ENCODE measurements at places on chromosomes 7 and 10. TPM values are rescaled to one million over a fixed set of nuclear protein-coding genes. Genes with fewer than 3 reads are reported as not detected.
A peak's percentile ranks its signal among the peaks of the same experiment; 100 is the strongest.

GRCh38 chr10:79386637-79387465 is 39.6 kb downstream of the PPIF start:
- DNase-seq: peak; percentile 57

GRCh38 chr7:1593091-1593866 is 23.4 kb upstream of the PSMG3 start:
- DNase-seq: no peak

DNA sequence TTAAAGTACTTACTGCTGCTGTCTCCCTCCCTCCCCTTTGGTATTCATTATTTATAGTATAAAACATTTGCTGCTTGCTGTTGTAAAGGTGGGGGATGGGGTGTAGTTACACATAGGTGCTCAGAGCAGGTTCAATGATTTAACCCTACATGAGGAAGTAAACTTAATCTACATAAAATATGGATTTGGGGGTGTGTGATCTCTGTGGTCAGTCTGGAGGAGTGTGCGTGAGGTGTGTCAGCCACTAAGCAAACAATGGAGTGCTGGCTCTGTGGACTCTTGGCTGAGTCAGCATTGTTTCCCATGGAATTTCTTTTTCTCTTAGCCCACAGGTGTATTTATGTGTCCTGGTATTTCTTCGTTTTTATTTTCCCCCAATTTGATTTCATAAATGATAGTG is 133.9 kb downstream of the AUTS2 start:
- no peak for DNase-seq

- DNase-seq: no peak
Observed at GRCh38 chr10:59674215-59674836, 35.3 kb downstream of the SLC16A9 start.

GRCh38 chr10:32095116-32095733 is 39.0 kb upstream of the KIF5B start:
- no peak for DNase-seq

DNA sequence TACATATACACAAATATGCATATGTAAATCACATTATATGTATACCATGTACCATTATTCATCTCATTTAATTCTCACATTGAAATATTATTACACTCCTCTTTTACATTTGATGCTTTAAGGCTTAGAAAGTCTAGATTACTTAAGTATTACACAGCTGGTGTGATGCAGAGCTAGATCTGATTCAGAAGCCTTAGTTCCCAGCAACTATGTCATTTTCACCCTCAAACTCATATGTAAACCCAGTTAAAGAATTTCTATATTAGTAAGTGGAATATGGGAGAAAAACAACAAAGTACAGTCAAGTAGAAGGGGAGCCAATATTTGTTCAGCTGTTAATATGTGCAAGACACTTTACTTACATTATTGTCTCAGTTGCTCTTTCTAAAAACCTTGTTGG is 74.3 kb upstream of the CSTF2T start:
- DNase-seq: no peak

DNA sequence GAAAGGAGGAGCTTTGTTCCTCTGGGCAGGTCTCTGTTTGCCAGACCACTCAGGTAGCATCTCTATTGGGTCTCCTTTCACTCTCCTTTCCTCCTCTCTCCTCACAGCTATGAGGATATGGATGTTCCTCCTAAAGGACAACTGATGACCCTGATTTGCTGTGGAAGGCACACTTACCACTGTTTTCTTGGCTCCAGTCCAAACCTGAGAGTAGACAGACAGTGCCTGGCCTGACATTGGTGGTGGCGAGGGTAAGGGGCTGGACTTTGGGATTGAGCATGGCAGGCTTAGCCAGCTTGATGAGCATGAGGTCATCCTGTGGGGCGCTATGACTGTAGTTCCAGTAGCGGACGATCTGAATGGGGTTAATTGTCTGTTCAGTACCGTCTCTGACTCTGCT is 3.6 kb downstream of the PRSS37 start:
- DNase-seq: no peak

GRCh38 chr10:69495666-69496065 is 44.4 kb downstream of the TSPAN15 start:
- no peak for DNase-seq

GRCh38 chr10:33773253-33773573 is 438.7 kb upstream of the NRP1 start:
- no peak for DNase-seq

DNA sequence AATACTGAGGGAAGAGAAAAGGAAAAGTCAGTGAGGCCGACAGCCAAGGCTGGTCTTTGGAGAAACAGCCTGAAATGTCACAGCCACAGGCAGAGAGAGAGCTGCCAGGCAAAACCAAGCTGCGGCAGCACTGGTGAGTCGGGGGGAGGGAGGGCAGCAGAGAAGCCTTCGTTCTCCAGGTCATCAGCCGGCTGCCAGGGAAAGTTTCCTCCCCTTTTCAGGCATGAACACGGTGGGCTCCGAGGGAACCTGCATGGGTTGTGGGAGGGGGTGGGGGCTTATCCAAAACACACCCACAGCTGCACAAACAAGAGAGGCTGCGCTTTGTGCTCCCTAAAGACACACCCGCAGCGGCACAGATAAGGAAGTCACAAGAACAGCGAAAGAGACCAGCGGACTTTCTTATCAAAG is 62.3 kb upstream of the NKX6-2 start:
- DNase-seq: no peak

DNA sequence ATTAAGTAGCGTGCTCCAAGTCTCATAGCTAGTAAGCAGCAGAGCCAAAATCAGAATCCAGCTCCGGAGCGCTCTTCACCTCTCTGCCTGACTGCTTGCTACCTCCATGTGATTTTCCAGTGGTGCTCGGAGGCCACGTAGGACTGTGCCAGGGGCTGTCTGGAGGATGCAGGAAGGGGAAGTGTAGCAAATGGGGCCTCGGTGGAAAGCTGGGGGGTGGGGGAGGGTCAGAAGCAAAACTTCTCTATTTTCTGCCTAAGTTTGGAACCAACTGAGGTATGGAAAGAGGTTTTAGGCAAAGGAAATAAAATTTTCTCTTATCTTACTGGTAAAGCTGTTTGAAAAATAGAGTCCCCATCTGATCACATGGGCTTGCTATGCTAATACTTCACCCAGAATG is 108.7 kb downstream of the TBXAS1 start:
- no peak for DNase-seq

GRCh38 chr10:71312811-71313789 is 6.0 kb upstream of the SLC29A3 start:
- peak; percentile 82 for DNase-seq

- DNase-seq: no peak
Observed at GRCh38 chr10:33237736-33238624, 96.5 kb downstream of the NRP1 start.

GRCh38 chr10:45593938-45594275 is 78.7 kb downstream of the ZFAND4 start:
- DNase-seq: no peak

DNA sequence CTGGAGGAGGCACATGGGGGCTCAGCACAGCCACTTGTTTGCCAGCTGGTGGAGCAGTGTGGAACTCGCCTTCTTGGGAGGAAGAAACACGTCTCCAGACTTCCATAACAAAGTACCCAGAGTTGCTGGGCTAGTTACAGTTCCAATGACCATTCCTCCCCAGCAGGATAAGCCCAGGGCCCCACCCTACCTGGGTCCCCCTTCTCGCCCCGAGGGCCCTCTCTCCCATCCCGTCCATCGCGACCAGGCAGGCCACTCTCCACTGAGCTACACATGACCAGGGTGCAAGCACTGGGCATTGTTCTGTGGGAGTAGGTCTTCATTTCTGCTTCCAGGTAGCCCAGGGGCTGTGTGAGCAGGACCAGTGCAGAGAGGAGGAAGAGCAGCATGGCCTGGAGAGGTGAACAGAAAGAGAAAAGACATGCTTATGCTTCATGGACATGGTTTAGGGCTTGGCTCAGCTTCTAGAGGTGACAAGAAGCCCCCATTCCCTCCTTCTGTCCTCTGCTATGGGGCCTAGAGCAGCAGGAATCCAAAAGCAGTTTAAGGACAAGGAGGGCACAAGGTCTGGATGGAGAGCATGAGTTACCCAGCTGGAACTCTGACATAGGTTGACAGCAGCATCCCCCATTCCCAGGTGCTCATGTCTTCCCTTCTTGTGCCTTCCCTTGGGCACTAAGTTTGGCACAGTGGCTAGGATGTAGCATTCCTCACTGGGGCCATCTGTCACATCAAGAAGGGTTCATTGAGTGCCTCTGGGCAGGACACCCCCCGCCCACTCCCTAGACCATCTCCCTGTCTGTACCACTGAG is 2.4 kb downstream of the SFTPD start:
- peak; percentile 50 for DNase-seq

- DNase-seq: no peak
Observed at GRCh38 chr10:72087969-72088888, at the start of gene SPOCK2. Gene SPOCK2, minus strand, starts transcription at chr10:72088551. Its CDS starts 223 bp downstream, at chr10:72088328.

GRCh38 chr10:69974551-69975155 is 78.0 kb upstream of the MACROH2A2 start:
- no peak for DNase-seq

GRCh38 chr7:42858570-42858969 is 53.3 kb downstream of the C7orf25 start:
- no peak for DNase-seq

DNA sequence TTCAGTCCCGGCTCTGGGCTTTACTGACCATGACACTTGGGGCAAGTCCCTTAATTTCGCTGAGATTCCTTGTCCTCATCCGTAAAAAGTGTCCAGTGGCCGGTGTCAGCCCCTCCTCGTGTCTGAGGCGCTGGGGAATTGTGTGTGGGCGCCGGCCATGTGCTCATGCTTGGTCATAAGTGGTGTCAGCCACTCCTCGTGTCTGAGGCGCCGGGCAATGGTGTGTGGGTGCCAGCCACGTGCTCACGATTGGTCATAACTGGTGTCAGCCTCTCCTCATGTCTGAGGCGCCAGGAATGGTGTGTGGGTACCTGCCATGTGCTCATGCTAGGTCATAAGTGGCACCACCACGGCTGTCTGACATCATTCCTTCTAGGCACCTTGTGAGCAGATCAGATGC is 40.7 kb upstream of the DMBT1 start:
- DNase-seq: no peak

Gene SUN3
- total RNA-seq: not detected

Gene OPN1SW
- total RNA-seq: not detected

Gene HABP2
- total RNA-seq: not detected

Gene CYTH3
- total RNA-seq: 34.0 TPM

Gene AGBL3
- total RNA-seq: 0.67 TPM

Gene CALN1
- not detected for total RNA-seq

Gene GARIN1A
- 0.39 TPM for total RNA-seq

All from right atrium auricular region (tissue), 2 donors.